CD8-positive, alpha-beta memory T cell (primary cell): ENCODE measurements at places on chromosomes 1 and 21. TPM values are rescaled to one million over a fixed set of nuclear protein-coding genes. Genes with fewer than 3 reads are reported as not detected.

DNA sequence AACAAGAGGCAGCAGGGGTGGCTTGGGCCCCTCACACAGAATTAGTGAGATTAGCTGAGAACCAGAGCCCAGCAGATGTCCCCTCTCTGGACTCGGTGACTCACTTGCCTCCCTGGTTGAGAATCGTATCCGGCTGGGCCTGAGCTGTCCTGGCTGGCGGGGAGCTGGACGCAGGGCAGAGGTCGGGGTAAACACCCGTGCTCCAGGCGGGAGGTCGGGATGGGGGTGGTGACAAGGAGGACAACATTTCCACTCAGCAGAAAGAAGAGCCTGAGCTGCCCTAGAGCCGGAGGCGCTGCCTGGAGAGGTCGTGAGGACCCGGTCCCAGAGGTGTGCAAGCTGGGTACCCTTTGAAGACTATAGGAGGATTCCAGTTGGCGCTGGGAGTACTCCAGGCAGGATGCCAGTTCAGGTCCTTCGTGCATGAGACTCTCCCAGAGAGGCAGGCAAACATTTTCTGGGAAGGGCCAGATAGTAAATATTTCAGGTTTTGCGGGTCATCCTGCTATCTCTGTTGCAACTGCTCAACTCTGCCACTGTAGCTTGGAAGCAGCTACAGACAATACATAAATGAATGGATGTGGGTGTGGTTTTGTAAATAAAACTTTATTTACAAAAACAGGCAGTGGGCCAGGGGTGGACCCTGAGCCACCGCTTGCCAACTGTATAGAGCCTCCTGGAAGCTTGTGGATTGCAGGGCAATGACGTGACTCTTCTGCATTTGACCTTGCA is 116.8 kb upstream of the WNT4 start:
- H3K27me3 ChIP-seq: no peaks in the 10 kb centered on the region
- no peaks in the 10 kb centered on the region for H3K36me3 ChIP-seq
- no peak for DNase-seq

- no peak for DNase-seq
- no peak overlapping the region for H3K27ac ChIP-seq
- peaks cover 67% of the 10 kb centered on the region for H3K4me1 ChIP-seq
- H3K27me3 ChIP-seq: no peaks in the 10 kb centered on the region
- no peak overlapping the region for H3K4me3 ChIP-seq
Measured at GRCh38 chr1:2288816-2289536, 60.9 kb downstream of the SKI start.

GRCh38 chr1:236904892-236905741 is 99.1 kb downstream of the MT1HL1 start:
- H3K27ac ChIP-seq: no peak overlapping the region
- no peak for DNase-seq
- H3K4me1 ChIP-seq: no peaks in the 10 kb centered on the region
- H3K36me3 ChIP-seq: no peaks in the 10 kb centered on the region

DNA sequence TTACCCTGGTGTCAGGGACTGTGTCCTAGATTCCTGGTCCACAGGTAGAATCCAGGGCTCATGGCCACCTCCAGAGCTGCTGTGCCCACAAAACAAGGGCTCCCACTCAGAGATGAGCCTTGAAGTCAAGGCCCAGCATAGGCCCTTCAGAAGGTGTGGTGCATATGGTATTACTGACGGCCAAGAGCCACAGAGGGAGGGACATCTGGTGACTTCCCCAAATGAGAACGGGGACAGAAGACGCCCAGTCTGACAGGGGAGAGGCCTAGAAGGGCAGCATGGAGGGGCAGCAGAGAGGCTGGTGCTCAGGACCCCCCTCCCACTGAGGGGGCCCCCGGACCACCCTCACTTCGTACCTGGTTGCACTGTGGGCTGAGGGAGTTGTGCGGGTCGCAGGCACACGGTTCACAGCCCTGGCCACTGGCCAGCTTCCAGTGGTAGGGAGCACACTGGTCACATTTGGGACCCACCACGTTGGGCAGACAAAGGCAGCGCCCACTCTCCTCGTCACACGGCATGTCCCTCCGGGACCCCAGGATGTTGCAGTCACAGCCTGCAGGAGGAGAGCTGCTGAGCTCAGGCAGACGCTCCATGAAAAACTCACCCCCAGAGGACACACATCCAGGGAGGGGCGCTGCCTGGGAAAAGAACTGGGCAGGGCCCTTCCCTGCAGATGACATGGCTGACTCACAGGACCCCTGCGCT is 25.0 kb downstream of the LAMB3 start:
- no peak for DNase-seq
- no peak overlapping the region for H3K4me3 ChIP-seq
- no peaks in the 10 kb centered on the region for H3K27me3 ChIP-seq
- H3K4me1 ChIP-seq: peaks cover 7% of the 10 kb centered on the region
- H3K36me3 ChIP-seq: no peaks in the 10 kb centered on the region
- H3K27ac ChIP-seq: no peak overlapping the region

DNA sequence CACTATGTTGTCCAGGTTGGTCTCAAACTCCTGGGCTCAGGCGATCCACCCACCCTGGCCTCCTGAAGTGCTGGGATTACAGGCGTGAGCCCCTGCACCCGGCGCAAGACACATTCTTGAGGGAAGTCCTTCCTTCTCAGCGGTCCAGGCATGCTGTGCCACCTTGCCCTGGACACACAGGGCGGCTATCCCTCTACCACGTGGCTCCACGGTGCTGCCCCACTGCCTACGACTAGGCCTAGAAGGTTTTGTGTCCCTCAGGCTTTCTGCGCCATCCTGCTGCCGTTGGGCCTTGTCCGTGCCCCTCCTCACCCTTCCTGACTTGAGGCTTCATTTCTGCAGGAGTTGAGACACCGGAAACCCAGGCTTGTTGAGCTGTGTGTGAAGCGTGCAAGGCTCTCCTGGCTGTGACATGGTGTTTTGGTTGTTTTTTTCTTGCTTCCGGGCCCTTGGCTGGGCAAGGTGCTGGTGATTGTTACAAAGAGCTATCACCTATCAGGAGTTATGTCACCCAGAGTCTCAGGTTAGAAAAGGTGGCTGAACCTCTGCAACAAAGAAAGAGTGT is 13.9 kb downstream of the C1orf174 start:
- peaks cover 8% of the 10 kb centered on the region for H3K4me1 ChIP-seq
- no peak overlapping the region for H3K27ac ChIP-seq
- no peaks in the 10 kb centered on the region for H3K27me3 ChIP-seq
- no peak overlapping the region for H3K4me3 ChIP-seq
- DNase-seq: no peak
- H3K36me3 ChIP-seq: peaks cover 24% of the 10 kb centered on the region

Gene HSD17B7
- 20.4 TPM for total RNA-seq

Gene SIPA1L2
- total RNA-seq: 12.2 TPM
